ENCODE measurements at places on chromosomes 11 and 22.

DNA sequence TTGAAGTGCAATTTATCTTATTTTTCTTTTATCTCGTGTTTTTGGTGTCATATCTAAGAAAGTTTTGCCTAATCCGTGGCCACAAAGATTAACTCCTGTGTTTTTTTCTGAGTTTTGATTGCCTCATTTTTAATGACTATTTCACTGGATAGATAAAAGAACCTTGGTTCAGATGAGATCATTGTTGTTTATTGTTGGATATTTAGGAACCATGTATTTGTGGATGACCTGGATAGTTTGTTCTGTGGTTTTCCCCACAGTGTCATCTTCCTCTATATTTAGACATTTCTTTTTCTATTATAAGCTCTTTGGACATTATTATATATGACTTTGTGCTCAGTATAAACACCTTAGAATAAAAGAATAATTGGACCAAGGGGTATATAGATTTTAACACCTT, 37.2 kb downstream of the PPP6R3 start:
- DNase-seq: no peak

DNA sequence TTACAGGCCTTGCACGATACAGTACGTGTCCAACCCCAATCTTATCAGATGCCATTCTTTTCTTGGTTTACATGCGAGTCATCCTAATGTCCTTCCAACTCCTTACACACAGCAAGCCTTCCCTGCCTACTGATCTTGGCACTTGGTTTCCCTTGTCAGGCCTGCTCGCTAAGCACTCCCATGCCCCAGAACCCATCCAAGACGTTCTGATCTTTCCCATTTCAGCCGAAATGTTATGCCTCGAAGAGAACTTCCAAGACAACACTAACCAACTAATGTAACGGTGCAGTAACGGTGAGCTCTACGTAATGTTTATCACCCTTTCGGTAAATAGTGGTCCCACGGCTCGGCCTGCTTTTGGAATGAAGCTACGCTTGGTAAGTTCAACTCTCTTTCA, 521 bp downstream of the PES1 start:
- no peak for DNase-seq

DNA sequence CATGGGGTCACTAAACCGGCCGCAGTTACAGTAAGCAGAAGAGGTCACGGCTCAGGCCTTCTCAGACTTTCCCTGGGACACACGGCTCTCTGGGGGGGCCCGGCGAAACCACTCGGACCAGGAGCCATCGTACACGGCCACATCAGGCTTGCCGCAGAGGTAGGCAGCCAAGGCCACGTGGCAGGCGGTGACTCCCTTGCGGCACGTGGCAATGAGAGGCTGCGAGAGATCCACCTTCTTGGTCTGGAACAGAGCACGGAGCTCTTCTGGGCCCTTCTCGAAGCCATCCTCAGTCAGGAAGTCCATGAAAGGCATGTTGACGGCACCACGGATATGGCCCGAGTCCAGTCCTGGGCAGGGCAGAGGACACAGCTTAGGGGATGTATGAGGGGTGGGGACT, 8.3 kb downstream of the TST start:
- no peak for DNase-seq

- peak; percentile 19 for DNase-seq
These were observed 1.6 kb downstream of the EFEMP2 start for GRCh38 chr11:65870706-65871681.

DNA sequence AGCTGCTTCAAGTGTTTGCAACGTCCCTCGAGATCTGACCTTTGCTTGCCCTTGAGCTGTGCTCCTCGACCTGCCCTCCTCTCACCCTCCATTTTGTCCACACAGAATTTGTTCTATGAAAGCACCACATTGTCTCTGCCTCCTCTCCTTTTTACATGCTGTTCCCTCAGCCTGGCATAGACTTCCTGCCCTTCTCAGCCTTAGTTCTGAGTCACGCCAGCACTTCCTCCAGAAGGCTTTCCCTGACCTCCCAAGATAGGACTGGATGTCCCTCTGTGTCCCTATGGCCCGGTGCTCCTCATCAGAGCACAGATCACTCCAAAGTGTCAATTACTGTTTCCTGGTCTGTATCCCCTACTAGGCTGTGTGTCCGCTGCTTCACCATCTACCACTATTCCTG, 16.2 kb downstream of the JHY start:
- no peak for DNase-seq

DNA sequence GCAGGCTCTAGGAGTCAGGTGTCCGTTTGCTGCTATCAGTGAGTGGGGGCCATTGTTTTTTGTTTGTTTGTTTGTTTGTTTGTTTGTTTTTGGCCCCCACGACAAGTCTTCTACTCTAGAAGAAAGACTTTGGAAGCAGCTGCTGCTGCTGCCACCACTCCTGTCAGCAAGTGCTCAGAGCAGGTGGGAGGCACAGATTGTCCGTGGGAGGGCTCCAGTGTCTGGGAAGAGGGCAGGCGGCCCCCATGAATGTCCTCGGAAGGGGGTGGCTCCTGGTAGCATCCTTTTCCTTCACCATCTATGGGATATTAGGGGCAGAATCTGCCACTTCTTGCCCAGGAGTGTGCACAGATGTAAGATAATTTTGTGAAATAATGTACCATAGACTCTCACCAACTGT, 37.8 kb upstream of the YWHAH start:
- no peak for DNase-seq

GRCh38 chr11:118213201-118213600, 11.6 kb downstream of the JAML start:
- no peak for DNase-seq

- no peak for DNase-seq
These were observed 822.3 kb downstream of the LUZP2 start for GRCh38 chr11:25319127-25319526.

- DNase-seq: no peak
These were observed 88.8 kb downstream of the ABTB2 start for GRCh38 chr11:34268906-34269430.

DNA sequence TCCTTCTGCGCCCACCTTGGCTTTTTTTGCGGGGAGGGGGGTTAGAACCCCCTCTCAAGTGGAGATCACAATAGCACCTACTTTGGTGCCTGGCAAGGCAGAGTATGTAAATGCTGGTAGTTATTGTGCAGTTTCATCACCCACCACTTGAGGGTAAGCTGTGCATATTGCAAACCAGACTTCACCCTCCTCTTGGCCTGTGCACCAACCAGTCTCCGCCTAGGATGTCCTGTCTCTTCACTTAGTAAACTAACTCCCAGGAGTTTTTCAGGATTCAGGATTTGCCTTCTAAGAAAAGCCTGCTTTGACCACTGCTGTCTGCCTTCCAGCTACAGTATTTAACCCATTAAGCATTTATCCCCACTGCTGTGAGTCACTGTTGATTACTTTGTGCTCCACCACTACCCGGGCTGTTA, 2.0 kb upstream of the UBXN1 start:
- DNase-seq: peak; percentile 46

DNA sequence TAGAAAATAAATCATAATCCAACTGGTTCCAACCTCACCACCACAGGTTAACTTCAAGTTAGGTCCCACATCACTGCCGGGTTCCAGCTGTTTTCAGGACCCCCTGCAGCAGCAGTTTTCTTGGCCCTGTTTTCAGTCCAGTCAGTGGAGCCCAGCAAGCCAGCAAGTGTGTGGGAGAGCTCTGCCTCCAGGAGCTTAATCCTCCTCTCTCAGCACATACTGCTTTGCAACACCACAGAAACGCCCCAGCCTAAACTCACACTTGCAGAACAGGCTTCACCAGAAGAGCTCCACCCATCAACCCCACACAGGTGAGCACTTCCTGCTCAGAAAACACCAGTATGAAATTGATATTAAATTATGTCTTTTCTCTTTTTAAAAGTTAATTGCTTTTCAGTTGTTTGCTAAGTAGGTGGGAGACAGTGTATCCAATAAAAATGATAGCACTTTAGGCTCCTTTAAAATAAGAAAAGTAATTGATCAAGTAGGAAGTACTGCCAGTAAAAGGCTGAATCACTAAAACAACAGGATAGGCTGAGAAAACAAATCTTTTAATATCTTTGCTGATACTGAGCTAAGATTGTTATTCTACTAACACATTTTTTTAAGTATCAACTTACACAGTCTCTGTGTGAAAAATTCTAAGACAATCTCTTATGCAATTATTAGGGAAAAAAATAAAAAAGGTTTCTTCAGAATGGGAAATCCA, 81.5 kb upstream of the TP53AIP1 start:
- DNase-seq: peak; percentile 42

DNA sequence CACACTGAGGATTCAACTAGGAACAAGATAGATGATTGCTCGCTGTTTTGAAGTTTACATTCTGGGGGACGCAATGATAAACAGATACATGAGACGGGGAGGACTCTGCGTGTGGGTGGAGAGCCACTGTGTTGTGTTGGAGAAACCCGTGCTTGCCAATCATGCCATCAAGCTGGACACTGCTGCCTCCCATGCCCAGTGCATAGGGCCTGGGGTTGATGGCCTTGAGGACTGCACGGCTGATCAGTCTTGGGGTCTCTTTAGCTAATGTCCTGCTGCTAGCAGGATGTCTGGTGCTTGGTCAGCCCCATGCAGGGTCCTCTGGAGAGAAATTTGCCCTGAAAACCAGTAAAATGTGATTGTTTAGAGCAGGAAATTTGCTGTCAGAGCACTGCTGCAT, 221.2 kb upstream of the B3GAT1 start:
- no peak for DNase-seq
